ENCODE measurements at places on chromosomes 5 and 9.

GRCh38 chr9:22053178-22053577 lies 44.1 kb upstream of the CDKN2B start:
- DNase-seq = no peak

GRCh38 chr9:34633851-34634550 lies 3.6 kb downstream of the SIGMAR1 start:
- DNase-seq = peak; percentile 55

DNA sequence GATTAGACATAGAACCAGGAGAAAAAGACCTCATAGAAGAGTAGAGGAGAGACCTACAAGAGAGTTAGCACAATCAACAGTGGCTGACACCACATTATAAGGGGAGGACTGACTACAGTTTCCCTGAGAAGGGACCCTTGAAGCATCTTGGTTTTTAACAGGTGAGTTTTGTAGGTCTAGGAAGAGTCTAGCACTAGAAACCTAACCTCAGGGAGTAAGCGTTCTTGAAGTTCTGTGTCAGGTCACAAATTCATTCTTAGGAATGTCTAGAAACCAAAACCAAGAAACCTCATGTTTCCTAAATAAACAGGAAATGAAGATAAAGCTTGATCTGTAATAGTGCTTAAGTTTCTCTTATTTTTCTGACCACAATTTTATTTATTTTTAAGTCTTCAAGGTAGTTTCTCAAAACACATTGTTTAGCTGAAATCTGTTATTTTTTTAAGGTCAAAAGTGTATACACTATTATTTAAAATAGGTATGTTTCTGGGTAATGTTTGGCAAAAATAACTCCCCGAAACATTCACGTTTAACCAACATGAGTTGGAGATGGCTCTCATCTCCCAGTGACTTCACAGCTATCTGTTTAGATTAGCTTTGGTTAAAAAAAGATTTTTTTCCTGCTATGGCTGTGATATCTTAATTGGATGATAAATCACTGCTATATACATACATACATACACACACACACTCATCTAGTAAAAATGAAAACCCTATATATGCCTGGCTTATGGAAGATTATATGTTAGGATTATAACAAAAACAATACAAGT lies 37.1 kb downstream of the MAP3K1 start:
- DNase-seq = no peak

- DNase-seq = no peak
Measured at GRCh38 chr5:76041863-76042262, 41.3 kb upstream of the SV2C start.

DNA sequence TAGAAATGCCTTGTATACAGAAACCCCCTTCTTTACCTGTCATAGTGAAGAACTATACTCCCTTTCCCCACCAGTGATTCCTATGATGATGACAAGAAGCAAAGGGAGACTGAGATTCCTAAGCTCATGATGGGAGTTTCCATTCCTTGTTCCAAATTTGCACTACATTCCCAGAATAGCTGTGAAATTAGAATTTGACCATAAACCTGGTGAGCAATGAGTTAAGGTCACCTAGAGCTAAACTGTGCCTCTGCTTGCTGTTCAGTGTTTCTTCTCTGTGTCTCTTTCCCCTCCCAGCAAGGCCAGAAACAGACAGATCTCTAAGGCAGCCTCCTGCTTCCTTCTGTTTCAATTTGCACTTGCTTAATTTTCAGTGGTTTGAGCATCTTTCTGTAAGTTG lies 332.1 kb downstream of the PIK3R1 start:
- no peak for DNase-seq

DNA sequence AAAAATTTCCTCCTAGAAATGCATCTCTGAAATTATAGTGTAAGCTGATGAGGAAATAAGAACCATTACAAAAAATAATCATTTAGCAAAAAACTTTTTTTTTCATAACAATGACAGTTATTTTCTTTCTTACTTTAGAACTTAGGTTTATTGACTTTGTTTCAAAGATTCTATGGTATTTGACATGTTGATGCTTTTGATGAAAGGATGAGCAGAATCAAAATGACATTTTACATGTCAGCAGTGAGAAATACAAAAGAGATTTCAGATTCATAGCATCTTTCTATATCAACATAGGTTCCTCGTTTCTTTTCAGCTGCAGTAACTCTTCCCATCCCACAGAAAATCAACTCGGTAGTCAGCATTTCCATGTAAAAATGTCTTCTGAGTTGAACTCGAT lies 1226.6 kb upstream of the C9orf72 start:
- DNase-seq = no peak

DNA sequence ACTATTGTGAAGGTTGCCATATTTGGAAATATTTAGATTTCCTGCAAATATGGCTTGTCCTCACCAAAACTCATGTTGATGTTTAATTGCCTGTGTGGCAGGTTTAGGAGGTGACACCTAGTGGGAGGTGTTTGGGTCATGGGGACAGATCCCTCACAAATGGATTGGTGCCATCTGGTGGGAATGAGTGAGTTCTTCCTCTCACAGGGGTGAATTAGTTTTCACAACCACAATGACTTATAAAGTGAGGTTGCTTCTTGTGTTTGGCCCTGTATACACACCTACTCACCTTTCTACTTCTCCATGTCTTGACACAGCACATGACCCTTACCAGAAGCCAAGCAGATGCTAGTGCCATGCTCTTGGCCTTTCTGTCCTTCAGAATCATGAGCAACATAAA lies 41.1 kb downstream of the ISOC1 start:
- no peak for DNase-seq

Data from stimulated activated CD8-positive, alpha-beta memory T cell treated with anti-CD3 and anti-CD28 coated beads, Interleukin-2, amount 100 ng/mL, for 1 hour (primary cell).